ENCODE measurements at places on chromosomes 11 and 22.

- DNase-seq = no peak
Observed at GRCh38 chr11:26974069-26974783, 19.7 kb upstream of the FIBIN start.

DNA sequence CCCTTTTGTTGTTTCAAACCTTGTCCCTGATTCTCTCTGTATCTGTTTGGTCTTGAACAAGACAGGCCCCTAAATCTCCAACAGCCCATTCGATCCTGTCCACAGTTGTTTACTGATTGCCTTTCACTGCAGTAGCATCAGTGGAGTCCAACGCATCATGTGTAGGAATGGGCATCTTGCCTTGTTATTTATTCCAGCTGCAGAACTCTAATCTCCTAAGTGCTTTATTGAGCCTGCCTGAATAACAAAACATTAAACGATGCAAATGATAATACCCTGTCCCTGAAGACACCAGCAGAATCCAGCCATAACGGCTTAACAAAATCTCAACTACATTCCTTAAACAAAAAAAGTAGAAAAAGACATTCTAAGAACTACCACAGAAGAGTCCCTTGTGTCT, 50.1 kb downstream of the SLC35F2 start:
- DNase-seq = no peak

DNA sequence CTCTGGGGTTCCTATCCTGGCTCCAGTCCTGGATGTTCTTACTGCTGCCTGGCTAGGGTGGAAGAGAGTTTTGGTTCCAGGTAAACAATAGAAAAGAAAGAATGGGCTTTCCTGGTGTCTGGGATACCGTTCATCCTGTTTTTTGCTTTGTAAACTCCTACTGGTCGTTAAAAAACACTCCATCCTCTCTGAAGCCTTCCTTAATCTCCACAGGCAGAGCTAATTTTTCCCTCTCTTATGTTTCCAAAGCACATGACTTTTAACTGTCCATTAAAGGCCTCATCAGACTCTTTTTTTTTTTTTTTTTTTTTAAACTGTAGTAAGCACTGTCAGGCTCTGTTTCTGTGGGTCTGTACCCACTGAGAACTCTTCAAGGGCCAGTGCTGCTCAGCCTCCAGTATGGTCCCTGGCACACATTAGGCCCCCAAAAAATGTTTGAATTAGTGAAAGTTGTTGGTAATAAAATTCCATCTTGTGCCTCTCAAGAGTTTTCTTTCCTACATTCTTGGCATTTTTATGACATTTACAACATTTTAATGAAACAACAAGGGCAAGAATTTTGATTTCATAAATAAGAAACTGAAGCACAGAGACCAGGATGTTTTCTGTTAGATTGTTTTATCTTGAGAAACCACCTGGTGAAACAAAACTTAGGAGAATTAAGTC, 104.2 kb downstream of the TEAD1 start:
- no peak for DNase-seq

- DNase-seq = no peak
Observed at GRCh38 chr11:110526323-110526722, 96.6 kb downstream of the FDX1 start.

DNA sequence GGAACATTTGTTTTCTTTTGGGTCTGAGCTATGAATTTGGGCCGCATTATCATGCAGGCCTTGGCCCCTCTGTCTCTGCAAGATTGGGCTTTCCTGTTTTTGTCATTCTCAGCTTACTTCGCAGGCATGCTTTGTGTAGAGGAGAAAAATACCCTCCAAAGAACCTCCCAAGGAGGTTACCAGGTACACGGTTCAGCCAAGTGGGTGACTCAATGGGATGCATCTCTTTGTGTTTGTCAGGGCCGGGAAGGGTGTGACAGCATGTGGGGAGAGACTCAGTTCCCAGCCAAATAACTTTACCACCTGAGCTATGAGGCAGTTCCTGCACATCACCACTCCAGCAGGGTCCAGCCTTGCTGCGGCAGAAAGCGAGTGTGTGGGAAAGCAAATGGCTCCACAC, 47.8 kb upstream of the CLDN5 start:
- DNase-seq = no peak

- no peak for DNase-seq
Observed at GRCh38 chr22:31691408-31691807, 29.4 kb upstream of the PISD start.

GRCh38 chr22:48820481-48821345, 1007.0 kb downstream of the BRD1 start:
- DNase-seq = no peak

GRCh38 chr11:46427364-46427763, 35.8 kb upstream of the CHRM4 start:
- DNase-seq = no peak

DNA sequence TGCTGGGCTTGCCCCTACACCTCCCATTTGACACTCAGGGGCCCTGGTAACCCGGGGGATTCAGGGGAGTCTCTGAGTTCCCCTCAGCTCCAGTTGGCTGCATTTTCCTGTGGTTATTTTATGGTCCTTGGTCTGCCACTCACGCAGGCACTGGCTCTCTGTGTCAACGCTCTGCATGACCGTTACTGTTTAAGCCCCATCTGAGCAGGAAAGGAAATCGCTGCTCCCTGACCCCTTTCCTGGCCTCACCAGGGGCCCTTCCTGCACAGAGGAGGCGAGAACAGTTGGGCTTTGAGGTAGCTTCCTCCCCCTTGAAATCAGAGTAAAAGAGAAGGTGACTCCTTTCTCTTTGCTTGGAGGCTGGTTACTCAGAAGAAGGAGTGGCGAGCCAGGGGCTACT, 2.4 kb downstream of the C1QTNF4 start:
- no peak for DNase-seq

- DNase-seq = no peak
Observed at GRCh38 chr11:88810420-88811097, 255.2 kb downstream of the GRM5 start.

DNA sequence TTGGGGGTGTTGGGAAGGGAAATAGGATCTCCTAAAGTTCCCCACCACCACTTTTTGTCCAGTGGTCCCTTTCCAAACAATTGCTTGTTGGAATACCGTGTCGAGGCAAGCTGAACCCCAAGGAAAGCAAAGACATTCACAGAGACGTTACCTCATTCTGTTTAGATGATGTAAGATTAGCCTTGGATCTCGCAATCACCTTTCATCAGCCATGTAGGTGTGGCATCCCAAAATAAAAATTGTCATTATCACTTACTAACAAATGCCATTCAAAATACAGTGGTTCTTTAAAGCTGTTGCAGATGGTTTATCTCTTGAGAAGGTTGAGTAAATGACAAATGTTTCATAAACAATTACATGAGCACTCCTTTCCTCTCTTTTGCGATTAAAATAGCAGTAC, 86.5 kb upstream of the SLC25A18 start:
- no peak for DNase-seq

- DNase-seq = no peak
Observed at GRCh38 chr22:31055635-31056159, 25.4 kb upstream of the SMTN start.

DNA sequence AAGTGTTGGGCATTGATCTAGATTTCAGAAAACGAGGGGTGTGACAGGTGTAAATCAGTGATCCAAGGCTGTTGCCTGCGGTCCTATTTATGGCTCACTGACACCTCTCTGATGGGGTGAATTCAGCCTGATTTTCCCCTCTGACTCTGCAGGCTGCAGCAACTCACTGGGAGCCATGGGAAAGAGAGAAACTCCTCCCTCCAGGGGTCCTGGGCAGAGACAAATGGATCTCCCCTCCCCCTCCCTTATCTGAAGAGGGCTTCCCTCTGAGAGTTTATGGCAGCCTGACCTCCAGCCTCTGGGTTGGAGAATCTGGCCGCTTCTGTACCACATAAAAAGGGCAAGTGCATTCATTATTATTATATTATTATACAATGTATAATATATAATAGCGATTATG, 1.8 kb upstream of the PKNOX2 start:
- no peak for DNase-seq
